ENCODE measurements at places on chromosomes 5 and 9. TPM values are rescaled to one million over a fixed set of nuclear protein-coding genes. Genes with fewer than 3 reads are reported as not detected.

DNA sequence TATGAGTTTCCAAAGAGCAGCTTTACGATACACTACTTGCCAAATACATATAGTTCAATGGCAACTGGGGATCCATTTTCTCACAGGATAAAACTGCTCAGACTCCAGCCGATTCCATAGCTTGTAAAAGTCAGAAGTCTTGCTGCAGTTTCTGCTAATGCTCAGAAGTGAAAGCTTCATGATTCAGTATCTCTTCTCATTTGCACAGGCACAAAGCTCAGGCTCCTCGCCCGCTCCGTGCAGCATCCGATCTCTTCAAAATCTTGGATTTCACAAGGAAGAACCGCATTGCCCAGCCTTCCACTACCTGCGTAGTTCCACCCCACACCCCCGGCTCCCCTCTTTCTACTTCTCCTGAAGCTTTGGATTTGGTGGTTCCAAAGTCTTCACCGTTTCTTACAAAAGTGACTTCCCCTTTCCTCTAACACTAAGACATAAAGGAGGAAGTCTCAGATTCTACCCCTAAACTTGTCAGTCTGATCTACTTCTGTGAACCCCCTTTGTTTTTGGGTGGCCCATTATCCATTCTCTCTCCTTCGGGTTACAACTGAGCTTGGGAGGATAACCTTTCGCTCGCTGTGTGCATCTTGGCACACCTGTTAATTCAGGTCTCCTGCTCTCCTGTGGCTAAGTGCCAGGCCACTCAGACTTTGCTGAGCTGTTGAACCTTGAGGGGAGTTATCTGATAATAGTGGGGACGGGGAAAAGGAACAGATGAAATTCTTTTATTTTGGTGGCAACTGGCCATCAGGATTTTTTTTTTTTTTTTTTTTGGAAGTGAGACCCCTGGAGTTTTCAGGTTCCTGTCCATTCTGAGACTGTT, 194.1 kb downstream of the GNA14 start:
- no peak for DNase-seq

GRCh38 chr9:8855046-8855445, 1055.5 kb upstream of the DMAC1 start:
- peak; percentile 32 for DNase-seq

DNA sequence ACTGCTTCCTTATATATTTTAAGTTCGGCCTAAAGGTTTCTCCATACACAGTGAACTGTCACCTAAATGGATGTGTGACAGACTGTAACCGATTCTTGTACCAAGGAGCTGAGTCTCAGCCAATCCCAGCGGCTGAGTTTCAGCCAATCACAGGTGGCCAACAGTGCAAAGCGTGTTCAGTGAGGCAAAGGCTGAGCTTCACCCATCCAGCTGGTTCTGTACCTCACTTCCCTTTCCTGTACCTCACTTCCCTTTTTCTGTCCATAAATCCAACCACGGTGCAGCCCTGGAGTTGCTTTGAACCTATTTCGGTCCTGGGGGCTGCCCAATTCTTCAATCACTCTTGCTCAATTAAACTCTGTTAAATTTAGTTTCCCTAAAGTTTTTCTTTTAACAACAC, 15.7 kb upstream of the TBC1D9B start:
- peak; percentile 23 for DNase-seq

- peak; percentile 15 for DNase-seq
Observed at GRCh38 chr9:77793849-77794248, 145.7 kb upstream of the GNA14 start.

The DNM1 gene
- total RNA-seq = 18.9 TPM

All from HT1080 (cell line).